Glutamatergic neuron (in vitro differentiated cells): ENCODE measurements at places on chromosomes 6 and 20. TPM values are rescaled to one million over a fixed set of nuclear protein-coding genes. Genes with fewer than 3 reads are reported as not detected.
A peak's percentile ranks its signal among the peaks of the same experiment; 100 is the strongest.

Gene SPATA25
- total RNA-seq = 1.2 TPM

Gene RPS6KA2
- total RNA-seq = 109 TPM

Gene PROKR2
- 0.86 TPM for total RNA-seq

Gene MARCKS
- 442 TPM for total RNA-seq

Gene BTNL2
- not detected for total RNA-seq

Gene ITPR3
- 0.34 TPM for total RNA-seq

DNA sequence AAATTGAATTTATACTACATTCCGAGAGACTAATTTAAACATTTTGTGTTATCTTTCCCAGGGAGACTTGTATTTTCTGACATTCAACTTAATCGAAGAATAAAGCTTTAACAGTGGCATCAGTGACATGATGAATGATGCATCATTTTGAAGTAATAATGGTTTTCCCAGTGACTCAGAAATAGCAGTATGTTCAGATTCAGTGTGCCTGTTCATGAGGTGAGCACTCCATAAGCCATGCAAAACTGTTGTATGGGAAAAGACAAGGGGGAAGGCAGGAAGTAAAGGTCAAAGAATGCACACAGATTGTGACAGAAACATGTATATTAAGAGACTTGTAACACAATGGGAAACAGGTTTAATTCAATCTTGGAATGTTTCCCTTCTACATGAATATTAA lies 1348.2 kb upstream of the GJE1 start:
- no peaks in the 10 kb centered on the region for H3K36me3 ChIP-seq
- H3K27ac ChIP-seq = no peak overlapping the region
- no peaks in the 10 kb centered on the region for H3K4me1 ChIP-seq
- H3K27me3 ChIP-seq = no peaks in the 10 kb centered on the region

GRCh38 chr6:133092199-133092598 lies 149.0 kb upstream of the EYA4 start:
- H3K27me3 ChIP-seq = peaks cover 2% of the 10 kb centered on the region
- peaks cover 15% of the 10 kb centered on the region for H3K4me1 ChIP-seq
- no peak overlapping the region for H3K4me3 ChIP-seq
- H3K36me3 ChIP-seq = no peaks in the 10 kb centered on the region
- DNase-seq = no peak
- H3K27ac ChIP-seq = no peak overlapping the region

DNA sequence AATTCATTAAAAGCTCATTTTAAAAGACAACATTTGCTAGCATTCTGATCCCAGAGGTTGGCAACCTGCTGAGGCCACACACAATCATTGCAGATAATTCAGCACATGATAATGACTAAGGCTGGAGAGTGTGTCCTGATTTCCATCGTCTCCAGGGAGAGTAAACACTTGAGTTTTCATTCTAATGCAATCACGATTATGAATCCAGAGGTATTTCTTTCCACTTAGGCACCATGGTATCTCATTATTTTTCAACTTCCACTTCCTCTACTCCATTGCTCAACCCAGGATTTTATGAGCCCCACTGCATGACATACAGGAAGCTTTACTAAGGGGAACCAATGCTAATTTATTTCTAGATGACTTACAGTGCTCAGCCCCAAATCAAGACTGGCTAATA lies 273.8 kb upstream of the AGPAT4 start:
- peaks cover 6% of the 10 kb centered on the region for H3K36me3 ChIP-seq
- no peaks in the 10 kb centered on the region for H3K4me1 ChIP-seq
- H3K27ac ChIP-seq = no peak overlapping the region
- peaks cover 3% of the 10 kb centered on the region for H3K27me3 ChIP-seq
- no peak overlapping the region for H3K4me3 ChIP-seq

DNA sequence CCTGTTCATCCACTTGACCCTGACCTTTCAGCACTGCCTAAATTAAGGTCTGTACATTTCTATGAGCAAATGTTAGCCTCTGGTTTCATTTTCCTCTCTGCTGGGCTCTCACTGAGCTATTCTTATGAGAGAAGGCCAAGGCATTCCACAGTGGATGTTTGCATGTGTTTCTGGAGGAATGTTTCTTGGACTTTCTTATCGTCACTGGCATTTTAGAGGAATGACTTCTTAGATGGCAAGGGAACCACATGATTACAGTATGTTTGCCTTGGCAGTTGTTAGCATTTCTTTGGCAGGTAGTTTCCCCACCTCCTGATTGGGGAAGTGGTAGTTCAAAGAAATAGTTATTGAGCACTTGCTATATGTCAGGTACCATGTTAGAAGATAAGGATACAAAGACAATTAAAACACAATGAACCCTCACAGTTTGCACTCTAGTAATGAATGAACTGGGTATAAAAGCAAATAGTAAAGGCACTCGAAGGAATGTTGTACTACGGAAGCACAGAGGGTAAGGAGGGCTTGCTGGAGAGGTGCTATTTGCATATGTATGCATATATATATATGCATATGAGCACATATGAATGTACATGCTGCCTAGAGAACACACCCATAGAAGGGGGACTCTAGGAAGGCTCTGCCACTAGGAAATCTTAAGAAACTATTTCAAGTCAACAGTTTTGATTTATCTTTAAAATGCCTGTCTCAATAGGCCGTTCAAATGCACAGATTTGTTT lies 307.4 kb downstream of the EYA4 start:
- no peak for DNase-seq
- H3K27me3 ChIP-seq = peaks cover 10% of the 10 kb centered on the region
- H3K4me1 ChIP-seq = peaks cover 31% of the 10 kb centered on the region
- no peaks in the 10 kb centered on the region for H3K36me3 ChIP-seq

GRCh38 chr20:51321343-51322163 lies 221.0 kb downstream of the NFATC2 start:
- peak overlapping the region; percentile 28 for H3K27ac ChIP-seq
- H3K27me3 ChIP-seq = peaks cover 6% of the 10 kb centered on the region
- no peak overlapping the region for H3K4me3 ChIP-seq
- H3K4me1 ChIP-seq = peaks cover 4% of the 10 kb centered on the region
- DNase-seq = no peak

DNA sequence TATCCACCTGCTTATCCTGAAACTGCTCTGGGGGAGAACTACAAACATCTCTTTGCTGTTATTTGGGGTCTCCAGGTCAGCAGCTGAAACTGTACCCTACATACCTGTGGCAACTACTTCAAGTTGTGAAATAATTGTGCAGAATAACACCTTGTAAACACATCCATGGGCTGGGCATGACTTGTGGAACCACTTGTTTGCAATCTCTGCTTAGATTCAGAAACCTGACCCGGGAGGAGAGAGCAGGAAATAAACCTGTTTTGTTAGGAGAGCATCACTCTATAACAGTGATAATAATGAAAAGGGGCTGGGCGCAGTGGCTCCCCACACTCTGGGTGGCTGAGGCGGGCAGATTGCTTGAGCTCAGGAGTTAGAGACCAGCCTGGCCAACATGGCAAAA lies 183.1 kb downstream of the NFATC2 start:
- DNase-seq = no peak
- H3K4me1 ChIP-seq = no peaks in the 10 kb centered on the region
- peaks cover 4% of the 10 kb centered on the region for H3K27me3 ChIP-seq
- H3K27ac ChIP-seq = no peak overlapping the region

DNA sequence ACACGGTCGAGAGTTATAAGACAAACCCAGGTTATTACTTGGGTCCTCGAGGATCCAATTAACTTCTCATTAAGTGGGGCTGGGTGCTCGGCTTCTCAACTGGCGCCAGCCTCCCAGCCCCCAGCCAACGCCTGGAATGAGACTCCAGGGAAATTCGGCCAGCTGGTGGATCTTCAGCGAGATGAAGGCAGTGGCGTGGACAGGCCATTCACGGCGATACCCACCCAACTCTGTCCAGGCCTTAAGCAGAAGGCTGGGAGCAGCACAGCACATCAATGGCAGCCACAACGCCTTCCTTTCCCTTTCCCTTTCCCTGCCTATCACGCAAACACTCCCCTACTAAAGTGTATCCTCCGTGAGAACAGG lies 868 bp downstream of the METTL24 start:
- H3K4me1 ChIP-seq = peaks cover 55% of the 10 kb centered on the region
- H3K27me3 ChIP-seq = peaks cover 11% of the 10 kb centered on the region
- peak; percentile 38 for DNase-seq
- H3K27ac ChIP-seq = peak overlapping the region; percentile 85
- peaks cover 14% of the 10 kb centered on the region for H3K36me3 ChIP-seq

DNA sequence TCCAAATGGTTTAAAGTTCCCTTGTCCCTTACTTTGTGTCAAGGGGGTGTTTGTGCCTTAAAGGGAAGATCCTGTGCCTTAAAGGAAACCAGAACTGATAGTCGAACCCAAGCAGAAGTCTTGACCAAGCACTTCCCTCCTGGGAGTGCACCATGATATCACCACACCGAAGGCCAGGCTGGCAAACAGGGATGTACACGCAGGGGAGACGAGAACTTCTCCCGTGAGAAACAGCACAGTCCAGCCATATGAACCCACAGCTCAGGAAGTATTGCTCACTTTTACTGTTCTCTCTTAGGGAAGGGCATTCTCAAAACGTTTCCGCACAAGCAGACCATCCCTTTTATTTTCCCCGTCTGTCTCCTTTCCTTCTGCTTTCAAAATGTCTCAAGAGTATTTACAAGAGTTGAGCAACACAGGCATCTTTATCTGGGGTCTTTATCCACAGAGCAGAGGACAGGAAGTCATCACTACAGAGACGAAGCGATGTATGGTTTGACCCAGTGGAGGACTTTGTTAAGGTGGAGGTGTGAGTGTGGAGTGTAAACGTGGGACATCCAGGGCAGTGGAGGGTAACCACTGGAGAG lies 12.8 kb upstream of the SERPINB1 start:
- no peak overlapping the region for H3K27ac ChIP-seq
- H3K4me3 ChIP-seq = no peak overlapping the region
- no peaks in the 10 kb centered on the region for H3K27me3 ChIP-seq
- no peaks in the 10 kb centered on the region for H3K36me3 ChIP-seq
- peaks cover 5% of the 10 kb centered on the region for H3K4me1 ChIP-seq
- no peak for DNase-seq

DNA sequence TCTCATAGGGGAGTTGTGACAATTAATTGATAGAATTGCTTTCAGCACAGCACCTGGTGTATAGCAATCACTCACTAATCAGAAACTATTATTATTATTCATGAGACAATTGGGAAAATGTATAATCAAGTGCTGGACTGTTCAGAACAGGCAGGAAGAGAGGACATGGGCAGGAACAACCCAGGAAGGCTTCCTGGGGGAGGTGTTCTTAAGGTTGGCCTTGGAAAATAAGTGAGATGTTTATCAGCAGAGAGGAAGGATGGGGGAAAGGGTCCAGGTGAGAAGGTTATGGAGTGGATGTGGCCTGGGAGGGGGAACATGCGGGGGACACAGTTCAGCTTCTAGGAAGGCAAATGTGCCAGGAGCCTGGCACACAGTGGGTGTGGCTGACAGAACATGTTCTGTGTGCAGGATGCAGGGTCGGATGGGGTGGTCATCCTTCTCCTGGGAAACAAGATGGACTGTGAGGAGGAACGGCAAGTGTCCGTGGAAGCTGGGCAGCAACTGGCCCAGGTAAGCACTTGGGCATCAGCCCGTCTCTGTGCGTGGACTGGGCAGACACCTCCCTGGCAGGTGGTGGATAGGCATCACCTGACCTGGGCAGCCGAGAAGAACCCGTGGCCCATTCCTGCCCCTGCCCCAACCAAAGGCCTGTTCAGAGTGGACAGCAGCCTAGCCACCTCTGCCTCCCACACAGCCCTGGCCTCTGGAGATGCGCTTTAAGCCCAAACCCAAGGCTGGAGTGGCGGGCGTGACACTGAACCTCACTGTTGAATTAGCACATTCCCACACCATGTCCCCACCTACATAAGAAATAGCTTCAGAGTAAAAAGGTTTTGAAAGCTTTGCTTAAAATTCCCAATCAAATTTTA lies 30.9 kb downstream of the RAB44 start:
- H3K4me3 ChIP-seq = no peak overlapping the region
- peaks cover 25% of the 10 kb centered on the region for H3K4me1 ChIP-seq
- H3K27ac ChIP-seq = no peak overlapping the region
- H3K36me3 ChIP-seq = no peaks in the 10 kb centered on the region

DNA sequence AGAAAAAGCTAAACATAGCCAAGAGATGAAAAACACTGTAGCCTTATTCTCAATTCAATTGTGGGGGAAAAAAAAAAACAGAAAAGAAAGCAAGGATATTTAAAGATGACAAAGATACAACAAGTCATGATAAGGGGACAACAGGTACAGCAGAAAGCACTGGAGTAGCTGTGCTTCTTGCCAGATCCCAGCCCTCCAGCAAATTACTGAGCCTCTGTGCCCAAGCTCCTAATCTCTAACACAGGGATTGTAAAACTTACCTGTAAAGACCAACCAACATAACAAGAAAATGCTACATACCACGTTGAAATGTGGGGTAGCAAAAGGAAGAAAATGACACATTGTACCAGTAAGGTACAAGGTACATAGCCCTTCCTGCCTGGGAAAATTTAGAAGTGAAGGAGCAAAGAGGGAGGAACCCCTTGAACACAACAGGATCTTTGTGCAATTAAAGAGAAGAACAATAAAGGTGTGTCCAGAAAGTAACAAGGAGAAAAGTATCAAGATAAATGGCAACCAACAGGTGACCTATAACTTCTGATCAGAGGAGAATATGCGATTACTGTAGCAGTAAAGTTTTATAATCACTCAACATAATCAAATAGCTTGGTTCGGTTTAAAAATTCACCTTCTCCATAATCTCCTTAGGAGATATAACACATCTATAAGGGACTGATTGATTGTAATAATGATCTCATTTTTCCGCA lies 30.6 kb downstream of the PREP start:
- H3K27ac ChIP-seq = no peak overlapping the region
- no peaks in the 10 kb centered on the region for H3K36me3 ChIP-seq
- no peaks in the 10 kb centered on the region for H3K27me3 ChIP-seq

- H3K4me3 ChIP-seq = no peak overlapping the region
- peaks cover 5% of the 10 kb centered on the region for H3K36me3 ChIP-seq
- H3K27me3 ChIP-seq = no peaks in the 10 kb centered on the region
- no peak overlapping the region for H3K27ac ChIP-seq
Measured at GRCh38 chr6:85961746-85962145, 319.1 kb upstream of the SYNCRIP start.
